Aorta (tissue), 5 donors: ENCODE measurements at places on chromosomes 6 and 20. TPM values are rescaled to one million over a fixed set of nuclear protein-coding genes. Genes with fewer than 3 reads are reported as not detected.

- DNase-seq, result no peak
Measured at GRCh38 chr20:61251529-61252393, at the start of gene CDH4. CDH4 (plus strand) TSS chr20:61252261.

GRCh38 chr20:23367770-23368169, 5.8 kb downstream of the GZF1 start:
- no peak for DNase-seq

DNA sequence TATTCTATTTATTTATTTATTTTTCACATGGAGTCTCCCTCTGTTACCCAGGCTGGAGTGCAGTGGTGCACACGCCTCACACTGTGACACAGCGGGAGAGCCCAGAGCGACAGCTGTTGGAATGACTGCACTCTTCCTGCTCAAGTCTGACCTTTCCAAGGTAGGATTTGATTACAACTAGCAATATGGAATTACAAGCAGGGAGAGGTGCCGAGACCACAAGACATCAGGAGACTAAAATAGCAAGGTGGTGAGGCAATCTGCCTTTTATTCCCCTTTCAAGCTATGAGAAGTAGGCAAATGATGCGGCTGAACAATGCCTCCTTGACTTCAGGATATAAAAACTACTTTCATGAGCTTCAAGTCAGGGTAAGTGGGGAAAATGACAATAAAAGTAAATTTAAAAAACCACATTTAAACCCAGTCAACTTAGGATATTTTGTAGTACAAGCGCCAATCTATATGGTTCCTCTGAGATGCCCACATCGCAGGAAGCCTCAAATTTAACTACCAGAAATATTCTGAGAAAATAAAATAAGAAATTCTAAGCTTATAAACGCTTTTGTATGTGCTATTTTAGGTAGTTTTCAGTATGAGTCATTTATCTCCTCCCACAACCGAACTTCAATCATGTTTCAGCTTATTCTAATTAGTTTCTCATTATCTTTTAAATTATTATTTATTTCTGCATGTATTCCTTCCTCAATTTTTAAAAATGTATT, 146.9 kb upstream of the SGK1 start:
- DNase-seq, result no peak

DNA sequence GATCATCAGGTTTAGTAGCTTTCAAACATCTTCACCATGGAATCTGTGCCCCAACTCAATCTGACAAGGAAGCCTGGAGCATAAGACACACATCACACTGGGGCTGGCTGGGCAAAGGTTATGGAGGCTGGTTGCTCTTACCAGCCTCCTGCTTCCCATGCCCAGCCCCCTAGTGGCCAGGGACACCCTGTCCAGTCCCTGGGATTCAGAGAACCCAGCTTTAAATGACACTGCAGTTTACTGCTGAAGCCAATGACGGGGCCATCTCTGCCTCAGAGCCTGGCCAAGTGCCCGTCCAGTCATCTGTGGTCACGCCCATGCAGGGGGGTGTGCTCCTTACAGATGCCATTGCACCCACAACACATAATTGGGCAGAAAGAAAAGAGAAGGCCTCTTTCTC, 272.9 kb downstream of the SMOC2 start:
- DNase-seq, result no peak

- DNase-seq, result no peak
Measured at GRCh38 chr6:141736104-141736503, 396.6 kb upstream of the GJE1 start.

GRCh38 chr6:24666097-24666640, 530 bp downstream of the TDP2 start:
- DNase-seq, result peak; percentile 49

DNA sequence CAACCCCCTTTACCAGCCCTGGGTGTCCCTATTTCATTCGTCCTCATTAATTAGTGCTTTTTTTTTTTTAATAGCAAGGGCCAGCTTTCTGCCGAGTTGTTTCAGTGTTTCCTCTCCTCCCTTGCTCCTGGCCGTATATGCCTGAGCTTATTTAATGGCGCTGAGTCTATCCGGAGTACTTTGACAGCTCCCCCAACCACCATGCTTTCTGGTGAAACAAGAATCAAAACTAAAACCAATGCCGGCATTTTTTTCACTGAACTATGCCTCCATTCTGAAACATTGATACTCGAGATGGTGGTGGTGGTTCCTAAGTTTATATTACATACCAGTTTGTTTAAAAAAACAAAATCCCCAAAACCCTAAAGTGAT, 1.2 kb downstream of the DCBLD1 start:
- no peak for DNase-seq

DNA sequence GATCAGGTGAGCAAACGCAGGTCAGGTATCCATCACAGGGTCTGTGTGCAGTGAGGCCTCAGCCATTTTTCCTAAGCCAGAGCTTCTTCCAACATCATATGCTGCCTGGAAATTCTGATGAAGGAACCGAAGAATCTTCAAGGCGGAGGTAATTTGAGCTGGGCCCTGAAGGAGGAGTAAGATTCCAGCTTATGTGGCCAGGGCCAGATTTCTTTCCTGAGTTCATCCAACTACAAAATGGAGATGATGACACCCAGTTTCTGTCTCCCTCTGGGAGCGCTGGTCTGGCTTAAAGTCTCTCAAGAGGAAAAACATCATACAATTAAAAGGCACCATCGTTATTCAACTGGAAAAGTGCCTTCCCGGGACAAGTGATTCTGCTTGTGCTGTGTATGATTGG, 6.9 kb upstream of the MANBAL start:
- no peak for DNase-seq

DNA sequence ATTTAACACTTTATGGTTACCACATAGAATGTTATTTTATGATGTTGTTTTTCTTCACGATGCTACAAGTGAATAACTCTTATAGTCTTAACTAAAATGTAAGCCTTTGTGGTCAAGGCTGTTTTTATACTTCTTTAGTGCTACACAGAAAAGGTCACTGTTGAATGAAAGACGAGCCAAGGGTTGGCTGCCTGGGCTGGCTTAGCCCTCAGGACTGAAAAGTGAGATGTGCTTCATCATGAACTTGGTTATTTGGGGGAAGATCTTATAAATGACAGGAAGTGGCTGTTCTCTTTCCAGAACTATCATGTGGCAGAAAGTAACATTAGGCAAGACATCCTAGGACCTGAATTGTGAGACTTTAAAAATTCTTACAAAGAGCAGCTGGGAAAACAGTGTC, 404.0 kb downstream of the BTBD3 start:
- no peak for DNase-seq

DNA sequence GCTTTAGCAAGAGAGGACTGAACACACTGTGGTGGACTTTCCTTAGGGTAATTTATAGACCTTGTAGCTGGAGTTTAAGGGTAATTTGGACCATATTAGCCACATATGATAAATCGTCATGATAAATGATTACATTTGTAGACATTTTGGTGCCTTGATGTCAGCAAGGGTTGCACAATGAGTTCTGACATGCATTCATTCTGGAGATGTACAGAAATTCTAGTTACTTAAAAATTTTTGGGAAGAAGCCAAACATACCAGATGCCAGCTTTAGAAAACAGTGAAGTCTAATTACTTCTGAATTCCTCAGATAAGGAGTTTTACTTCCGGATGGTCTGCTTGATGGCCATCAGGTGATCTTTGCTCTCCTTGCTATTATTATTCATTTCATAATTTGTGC, 653.1 kb downstream of the TBC1D32 start:
- no peak for DNase-seq

DNA sequence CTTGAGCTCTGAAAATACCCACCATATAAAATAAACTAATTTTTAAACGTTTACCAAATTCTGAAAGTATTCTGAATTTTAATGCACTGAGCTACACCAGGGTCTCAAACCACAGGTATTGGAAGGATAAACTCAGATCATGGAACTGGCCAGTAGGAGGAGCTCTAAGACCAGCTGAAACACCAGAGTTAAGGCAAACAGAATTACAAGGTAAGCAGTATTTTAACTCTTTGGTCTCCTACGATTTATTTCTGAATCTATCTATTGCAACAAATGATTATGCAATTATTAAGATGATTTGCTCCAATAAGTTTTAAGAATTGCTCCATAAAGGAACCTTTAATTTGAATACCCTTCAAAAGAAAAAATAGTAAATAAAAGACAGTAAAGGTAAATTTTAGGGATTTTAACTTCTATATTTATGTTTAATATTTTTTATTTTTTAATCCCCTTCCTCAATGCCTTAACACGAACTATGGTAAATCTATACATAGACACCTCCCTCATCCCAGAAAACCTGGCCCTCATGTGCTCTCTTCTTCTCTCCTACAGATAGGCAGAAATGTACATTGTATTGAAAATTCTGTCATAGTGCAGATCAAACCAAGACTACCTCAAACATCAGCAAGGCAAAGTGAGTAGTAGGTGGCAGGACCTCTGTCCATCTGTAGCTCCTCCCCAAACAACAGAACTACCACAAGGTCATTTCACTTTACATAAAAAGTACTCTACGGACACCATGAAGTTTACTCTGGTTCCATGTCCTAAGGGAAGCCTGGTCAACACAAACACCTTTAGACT, 58.4 kb downstream of the SMLR1 start:
- peak; percentile 57 for DNase-seq

GRCh38 chr20:3606021-3606420, 57.2 kb downstream of the GFRA4 start:
- DNase-seq, result no peak

DNA sequence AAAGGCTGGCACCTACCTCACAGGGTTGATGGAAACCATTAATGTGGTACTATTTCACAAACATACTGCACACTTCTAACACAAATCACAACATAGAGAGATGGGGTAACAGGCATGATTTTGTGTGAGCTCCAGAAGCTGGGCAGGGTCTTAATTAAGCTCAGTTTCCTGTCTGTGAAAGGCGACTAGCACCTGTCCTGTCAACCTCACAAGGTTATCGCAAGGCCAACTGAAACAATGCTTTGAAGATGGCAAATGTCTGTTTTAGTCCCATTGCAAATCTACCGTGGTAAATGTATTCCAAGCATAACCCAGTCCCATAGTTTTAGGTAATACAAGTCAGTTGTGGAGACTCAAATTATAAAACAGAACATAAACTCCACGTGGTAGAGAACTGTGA, 1.3 kb upstream of the PLEKHG1 start:
- DNase-seq, result no peak

DNA sequence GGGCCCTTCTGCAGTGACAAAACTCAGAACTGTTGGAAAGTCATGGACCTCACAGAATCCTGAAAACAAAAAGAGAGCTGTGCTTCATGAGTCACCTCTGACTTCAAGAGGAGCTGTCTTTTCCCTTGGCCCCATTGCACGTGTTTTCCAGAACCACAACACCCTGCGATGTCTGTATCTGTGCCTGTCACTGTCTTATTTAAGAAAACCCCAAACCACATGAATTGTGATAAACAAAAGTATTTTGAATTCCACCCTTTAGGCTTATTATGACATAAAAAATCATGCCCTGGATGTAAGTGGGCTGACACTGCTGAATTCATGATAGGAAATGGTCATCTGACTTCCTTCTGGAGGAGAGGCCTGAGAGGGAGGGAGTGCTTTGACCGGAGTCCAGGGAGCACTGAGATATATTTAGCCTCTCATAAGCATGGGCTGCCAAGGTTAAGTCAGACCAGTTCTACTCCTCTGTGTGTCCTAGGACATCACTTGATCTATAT, 96.4 kb upstream of the DUSP22 start:
- peak; percentile 62 for DNase-seq

DNA sequence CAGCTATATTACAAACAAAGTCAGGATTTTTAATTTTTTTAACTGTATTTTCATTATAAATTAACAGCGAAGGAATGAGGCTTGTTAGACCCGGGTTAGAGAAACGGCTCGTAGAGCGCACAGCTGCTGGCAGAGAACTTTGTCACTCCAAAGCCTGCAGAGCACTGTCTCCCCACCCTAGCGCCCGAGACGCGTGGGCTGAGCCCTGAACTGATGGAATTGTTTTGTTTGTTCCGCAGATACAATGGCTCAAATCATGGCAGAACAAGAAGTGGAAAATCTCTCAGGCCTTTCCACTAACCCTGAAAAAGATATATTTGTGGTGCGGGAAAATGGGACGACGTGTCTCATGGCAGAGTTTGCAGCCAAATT, 810 bp downstream of the LAMP5 start:
- no peak for DNase-seq

GRCh38 chr6:128731249-128732165, 151.4 kb upstream of the LAMA2 start:
- no peak for DNase-seq

GRCh38 chr20:48904566-48905296, 16.8 kb upstream of the ARFGEF2 start:
- DNase-seq, result no peak

GRCh38 chr6:33886673-33887144, 82.9 kb upstream of the MLN start:
- DNase-seq, result no peak

DNA sequence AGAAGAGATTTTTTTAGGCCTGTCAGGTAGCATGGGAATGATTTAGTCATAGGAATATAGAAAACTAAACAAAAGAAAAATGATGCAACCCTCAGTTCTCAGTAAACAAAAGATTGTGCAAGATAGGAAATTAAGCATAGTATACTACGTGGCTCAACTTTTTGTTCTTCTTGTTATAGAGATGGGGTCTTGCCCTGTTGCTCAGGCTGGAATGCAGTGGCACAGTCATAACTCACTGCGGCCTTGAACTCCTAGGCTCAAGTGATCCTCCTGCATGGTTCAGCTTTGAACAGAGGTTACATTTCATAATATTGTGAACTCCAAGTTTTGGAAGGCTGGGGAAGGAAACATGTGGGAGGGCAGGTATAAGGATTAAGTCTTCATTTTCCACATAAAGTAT, 28.5 kb downstream of the SLX4IP start:
- DNase-seq, result no peak

- no peak for DNase-seq
Measured at GRCh38 chr20:10565922-10566897, 107.6 kb downstream of the JAG1 start.

The ANGPT4 gene
- 0.33 TPM for total RNA-seq

The ADAT2 gene
- 5.4 TPM for total RNA-seq

The ORC3 gene
- total RNA-seq, result 16.5 TPM

The KIF25 gene
- total RNA-seq, result 0.72 TPM

The CTCFL gene
- not detected for total RNA-seq

The LAMA2 gene
- 86.5 TPM for total RNA-seq

The CDH4 gene
- total RNA-seq, result 0.06 TPM

The KHDC1 gene
- total RNA-seq, result 1.8 TPM

The SLC32A1 gene
- not detected for total RNA-seq

The NKX2-2 gene
- not detected for total RNA-seq

The TREML2 gene
- total RNA-seq, result 0.30 TPM
